Suprapubic skin (tissue), 4 donors: ENCODE measurements at places on chromosomes 3 and 15.

- no peak for DNase-seq
Measured at GRCh38 chr3:71311661-71312046, 271.9 kb downstream of the FOXP1 start.

- DNase-seq = no peak
Measured at GRCh38 chr3:155619118-155619915, 125.6 kb downstream of the PLCH1 start.

DNA sequence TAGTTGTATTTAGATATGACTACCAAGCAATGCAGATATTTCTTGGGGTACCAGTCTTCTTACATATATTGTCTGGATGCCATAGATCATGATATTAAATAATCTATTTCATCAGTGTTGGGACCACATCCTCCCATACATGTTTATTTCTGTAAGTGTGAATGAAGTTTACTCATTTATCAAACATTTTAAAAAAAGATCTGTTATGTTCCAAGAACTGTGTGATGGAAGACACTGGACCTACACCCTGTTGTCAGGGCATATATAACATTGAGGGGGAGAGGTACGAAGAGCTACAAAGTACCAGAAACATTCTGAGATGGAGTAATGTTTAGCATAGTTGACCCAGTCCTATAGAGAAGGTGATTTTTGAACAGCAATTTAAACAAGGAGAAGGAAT is 26.6 kb downstream of the MBNL1 start:
- no peak for DNase-seq

DNA sequence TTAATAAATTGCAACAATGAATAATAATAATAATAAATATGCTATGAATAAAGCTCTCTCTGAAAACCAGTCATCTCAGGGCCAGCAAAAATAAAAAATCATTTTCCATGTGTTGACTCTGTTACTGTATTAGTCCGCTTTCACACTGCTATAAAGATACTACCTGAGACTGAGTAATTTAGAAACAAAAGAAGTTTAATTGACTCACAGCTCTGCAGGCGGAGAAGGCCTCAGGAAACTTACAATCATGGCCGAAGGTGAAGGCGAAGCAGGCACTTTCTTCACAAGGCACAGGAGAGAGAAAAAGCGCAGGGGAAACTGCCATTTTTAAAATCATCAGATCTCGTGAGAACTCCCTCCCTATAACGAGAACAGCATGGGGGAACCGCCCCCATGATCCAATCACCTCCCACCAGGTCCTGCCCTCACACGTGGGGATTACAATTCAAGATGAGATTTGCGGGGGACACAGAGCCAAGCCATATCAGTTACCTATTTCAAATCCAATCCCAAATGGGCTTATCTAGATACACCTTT is 224.1 kb downstream of the IGSF11 start:
- no peak for DNase-seq

DNA sequence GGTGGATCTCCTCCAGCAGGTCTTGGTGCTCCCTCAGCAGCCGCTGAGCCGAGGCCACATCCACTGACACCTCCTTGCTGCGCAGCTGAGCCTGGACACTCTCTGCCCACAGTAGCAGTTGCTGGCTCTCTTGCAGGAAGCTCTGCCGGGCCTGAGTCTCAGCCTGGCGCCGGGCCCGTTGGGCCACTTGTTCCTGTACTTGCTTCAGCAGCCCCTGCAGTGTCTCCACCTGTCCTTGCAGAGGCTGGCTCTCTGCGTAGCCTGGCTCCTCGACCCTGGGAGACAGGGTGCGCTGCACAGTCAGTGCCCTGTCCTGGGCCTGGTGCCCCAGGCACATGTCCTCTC is 15.5 kb downstream of the SPTBN5 start:
- no peak for DNase-seq

DNA sequence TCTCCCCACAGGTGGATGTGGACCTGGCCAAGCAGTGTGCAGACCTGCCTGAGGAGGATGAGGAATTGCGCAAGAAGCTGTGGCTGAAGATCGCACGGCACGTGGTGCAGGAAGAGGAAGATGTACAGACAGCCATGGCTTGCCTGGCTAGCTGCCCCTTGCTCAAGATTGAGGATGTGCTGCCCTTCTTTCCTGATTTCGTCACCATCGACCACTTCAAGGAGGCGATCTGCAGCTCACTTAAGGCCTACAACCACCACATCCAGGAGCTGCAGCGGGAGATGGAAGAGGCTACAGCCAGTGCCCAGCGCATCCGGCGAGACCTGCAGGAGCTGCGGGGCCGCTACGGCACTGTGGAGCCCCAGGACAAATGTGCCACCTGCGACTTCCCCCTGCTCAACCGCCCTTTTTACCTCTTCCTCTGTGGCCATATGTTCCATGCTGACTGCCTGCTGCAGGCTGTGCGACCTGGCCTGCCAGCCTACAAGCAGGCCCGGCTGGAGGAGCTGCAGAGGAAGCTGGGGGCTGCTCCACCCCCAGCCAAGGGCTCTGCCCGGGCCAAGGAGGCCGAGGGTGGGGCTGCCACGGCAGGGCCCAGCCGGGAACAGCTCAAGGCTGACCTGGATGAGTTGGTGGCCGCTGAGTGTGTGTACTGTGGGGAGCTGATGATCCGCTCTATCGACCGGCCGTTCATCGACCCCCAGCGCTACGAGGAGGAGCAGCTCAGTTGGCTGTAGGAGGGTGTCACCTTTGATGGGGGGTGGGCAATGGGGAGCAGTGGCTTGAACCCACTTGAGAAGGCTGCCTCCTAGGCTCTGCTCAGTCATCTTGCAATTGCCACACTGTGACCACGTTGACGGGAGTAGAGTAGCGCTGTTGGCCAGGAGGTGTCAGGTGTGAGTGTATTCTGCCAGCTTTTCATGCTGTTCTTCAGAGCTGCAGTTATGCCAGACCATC is 8.6 kb downstream of the VPS18 start:
- DNase-seq = no peak
